HS-27A (cell line): ENCODE measurements at places on chromosomes 4 and X.

GRCh38 chrX:109351557-109351956 lies 130.3 kb downstream of the GUCY2F start:
- DNase-seq: no peak

DNA sequence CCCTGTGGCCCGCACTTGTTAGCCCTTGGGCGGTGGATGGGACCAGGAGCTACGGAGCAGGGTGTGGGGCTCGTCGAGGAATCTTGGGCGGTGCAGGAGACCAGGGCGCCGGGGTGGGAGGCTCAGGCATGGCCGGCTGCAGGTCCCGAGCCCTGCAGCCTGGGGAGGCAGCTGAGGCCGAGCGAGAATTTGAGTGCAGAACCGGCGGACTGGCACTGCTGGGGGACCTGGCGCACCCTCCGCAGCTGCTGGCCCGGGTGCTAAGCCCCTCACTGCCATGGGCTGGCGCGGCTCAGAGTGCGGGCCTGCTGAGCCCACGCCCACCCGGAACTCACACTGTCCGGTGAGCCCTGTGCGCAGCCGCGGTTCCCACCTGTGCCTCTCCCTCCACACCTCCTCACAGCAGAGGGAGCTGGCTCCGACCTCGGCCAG lies 73.6 kb upstream of the TLL1 start:
- no peak for DNase-seq

- DNase-seq: peak; percentile 17
Observed at GRCh38 chr4:143482840-143483239, 30.7 kb upstream of the SMARCA5 start.

- DNase-seq: no peak
Observed at GRCh38 chr4:165207016-165207430, 338 bp upstream of the KLHL2 start.

- no peak for DNase-seq
Observed at GRCh38 chr4:184188443-184189400, 29.0 kb downstream of the ENPP6 start.

- no peak for DNase-seq
Observed at GRCh38 chrX:148540671-148541583, 40.5 kb downstream of the AFF2 start.

GRCh38 chr4:41835321-41835995 lies 86.9 kb upstream of the PHOX2B start:
- no peak for DNase-seq

DNA sequence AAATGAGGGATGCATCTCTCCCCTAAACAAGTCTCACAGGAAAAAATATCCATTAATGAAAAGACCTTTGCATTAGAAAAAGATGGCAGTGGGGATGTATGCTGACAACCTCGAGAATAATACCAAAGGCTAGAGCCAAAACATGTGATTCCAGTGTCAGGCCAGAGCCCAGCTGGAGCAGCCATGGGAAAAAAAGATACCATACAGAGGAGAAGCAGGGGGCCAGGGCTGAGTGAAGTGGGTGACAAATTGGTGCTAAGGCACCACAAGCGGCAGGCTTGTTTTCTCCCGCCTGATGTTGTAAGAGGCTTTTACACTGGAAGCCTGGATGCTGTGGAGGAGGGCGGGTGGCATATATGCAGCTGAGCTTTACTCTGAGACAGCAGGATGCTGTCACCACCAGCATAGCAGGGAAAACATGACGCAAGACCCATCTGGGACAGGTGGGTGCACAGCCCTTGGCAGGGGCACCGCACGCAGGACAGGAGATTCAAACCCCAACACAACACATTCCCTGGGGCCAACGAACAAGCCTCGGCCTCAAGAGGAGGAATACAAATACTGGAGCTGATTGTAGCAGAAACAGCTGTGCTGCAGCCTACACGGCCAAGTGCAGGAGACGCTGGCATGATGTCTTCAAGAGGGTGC lies 91.9 kb downstream of the TSPAN5 start:
- DNase-seq: no peak

- no peak for DNase-seq
Observed at GRCh38 chr4:53557669-53558064, 33.6 kb downstream of the LNX1 start.
